CD8-positive, alpha-beta memory T cell (primary cell): ENCODE measurements at places on chromosomes 3 and 15.

DNA sequence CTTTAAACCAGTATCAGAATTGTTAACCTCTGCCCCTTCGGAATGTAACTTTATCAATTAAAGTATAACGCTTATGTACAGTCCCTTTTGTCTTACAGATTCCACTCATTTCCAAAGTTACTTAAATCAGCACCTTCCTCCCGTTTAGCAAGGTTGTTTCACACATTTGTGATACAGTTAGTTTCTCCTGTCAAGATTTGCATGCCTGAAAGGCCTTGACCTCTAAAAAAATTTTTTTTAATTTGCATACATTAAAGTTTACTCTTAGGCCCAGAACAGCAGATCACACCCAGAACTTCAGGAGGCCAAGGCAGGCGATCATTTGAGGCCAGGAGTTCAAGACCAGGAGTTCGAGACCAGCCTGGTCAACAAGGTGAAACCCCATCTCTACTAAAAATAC, 9.1 kb downstream of the INO80 start:
- no peak overlapping the region for H3K27ac ChIP-seq
- no peaks in the 10 kb centered on the region for H3K27me3 ChIP-seq
- no peak for DNase-seq
- no peaks in the 10 kb centered on the region for H3K4me1 ChIP-seq
- H3K36me3 ChIP-seq: no peaks in the 10 kb centered on the region

DNA sequence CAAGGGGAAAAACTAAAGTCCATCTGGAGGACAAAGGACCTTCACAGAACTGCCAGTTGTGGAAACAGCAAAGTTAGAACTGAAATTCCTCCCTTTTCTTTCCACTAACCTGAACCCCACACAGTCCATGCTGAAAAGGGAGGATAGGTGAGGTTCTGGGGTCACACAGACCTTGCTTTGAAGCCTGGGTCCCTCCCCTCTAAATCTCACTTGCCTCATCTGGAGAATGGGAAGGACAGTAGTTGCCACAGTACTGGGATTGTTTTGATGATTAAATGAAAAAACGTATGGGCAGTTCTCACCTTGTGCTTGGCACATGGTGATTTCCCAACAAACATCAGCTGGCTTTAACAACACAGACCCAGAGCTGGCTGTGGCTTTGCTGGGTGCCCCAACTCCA, 166.4 kb upstream of the LRIG1 start:
- H3K4me3 ChIP-seq: no peak overlapping the region
- no peaks in the 10 kb centered on the region for H3K4me1 ChIP-seq
- H3K36me3 ChIP-seq: no peaks in the 10 kb centered on the region
- no peak for DNase-seq
- no peaks in the 10 kb centered on the region for H3K27me3 ChIP-seq

- peak overlapping the region; percentile 78 for H3K4me3 ChIP-seq
- peak overlapping the region; percentile 86 for H3K27ac ChIP-seq
- peaks cover 37% of the 10 kb centered on the region for H3K4me1 ChIP-seq
- H3K27me3 ChIP-seq: no peaks in the 10 kb centered on the region
- no peaks in the 10 kb centered on the region for H3K36me3 ChIP-seq
Observed at GRCh38 chr3:25665315-25666280, 891 bp upstream of the TOP2B start.

GRCh38 chr15:62391641-62392262, 226.7 kb upstream of the C2CD4B start:
- H3K4me1 ChIP-seq: peaks cover 15% of the 10 kb centered on the region
- peak; percentile 11 for DNase-seq
- no peak overlapping the region for H3K27ac ChIP-seq

DNA sequence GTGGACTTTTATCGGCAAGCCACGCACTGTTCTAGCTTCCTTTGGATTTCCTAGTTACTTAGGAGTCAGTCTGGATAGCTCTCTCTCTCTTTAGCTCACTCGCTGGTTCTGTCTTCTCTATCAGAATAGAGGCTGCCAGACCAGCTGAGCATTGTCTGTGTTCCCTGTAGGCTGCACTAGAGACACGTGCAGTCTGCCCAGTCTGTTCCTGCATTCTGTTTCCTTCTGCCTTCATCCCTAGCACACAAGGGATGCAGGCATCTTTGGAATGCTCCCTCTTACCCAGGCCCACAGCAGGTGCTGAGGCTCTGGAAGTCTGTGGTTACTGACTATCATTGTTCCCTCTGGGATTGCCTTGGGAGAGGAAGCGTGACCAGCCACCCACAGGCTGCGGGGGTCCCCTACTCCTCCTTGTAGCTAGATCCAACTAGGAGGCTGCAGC, 322.8 kb downstream of the ZNF621 start:
- no peaks in the 10 kb centered on the region for H3K4me1 ChIP-seq
- H3K27ac ChIP-seq: no peak overlapping the region
- no peaks in the 10 kb centered on the region for H3K36me3 ChIP-seq
- no peak overlapping the region for H3K4me3 ChIP-seq
- no peak for DNase-seq
- peaks cover 4% of the 10 kb centered on the region for H3K27me3 ChIP-seq

- H3K27me3 ChIP-seq: no peaks in the 10 kb centered on the region
- no peak for DNase-seq
- no peak overlapping the region for H3K4me3 ChIP-seq
- no peak overlapping the region for H3K27ac ChIP-seq
- no peaks in the 10 kb centered on the region for H3K36me3 ChIP-seq
Observed at GRCh38 chr15:74320352-74321247, 46.8 kb downstream of the CYP11A1 start.

- no peak for DNase-seq
- H3K4me1 ChIP-seq: no peaks in the 10 kb centered on the region
- no peak overlapping the region for H3K4me3 ChIP-seq
- no peak overlapping the region for H3K27ac ChIP-seq
- H3K36me3 ChIP-seq: no peaks in the 10 kb centered on the region
- H3K27me3 ChIP-seq: no peaks in the 10 kb centered on the region
Observed at GRCh38 chr15:101505610-101506337, 16.3 kb upstream of the PCSK6 start.

DNA sequence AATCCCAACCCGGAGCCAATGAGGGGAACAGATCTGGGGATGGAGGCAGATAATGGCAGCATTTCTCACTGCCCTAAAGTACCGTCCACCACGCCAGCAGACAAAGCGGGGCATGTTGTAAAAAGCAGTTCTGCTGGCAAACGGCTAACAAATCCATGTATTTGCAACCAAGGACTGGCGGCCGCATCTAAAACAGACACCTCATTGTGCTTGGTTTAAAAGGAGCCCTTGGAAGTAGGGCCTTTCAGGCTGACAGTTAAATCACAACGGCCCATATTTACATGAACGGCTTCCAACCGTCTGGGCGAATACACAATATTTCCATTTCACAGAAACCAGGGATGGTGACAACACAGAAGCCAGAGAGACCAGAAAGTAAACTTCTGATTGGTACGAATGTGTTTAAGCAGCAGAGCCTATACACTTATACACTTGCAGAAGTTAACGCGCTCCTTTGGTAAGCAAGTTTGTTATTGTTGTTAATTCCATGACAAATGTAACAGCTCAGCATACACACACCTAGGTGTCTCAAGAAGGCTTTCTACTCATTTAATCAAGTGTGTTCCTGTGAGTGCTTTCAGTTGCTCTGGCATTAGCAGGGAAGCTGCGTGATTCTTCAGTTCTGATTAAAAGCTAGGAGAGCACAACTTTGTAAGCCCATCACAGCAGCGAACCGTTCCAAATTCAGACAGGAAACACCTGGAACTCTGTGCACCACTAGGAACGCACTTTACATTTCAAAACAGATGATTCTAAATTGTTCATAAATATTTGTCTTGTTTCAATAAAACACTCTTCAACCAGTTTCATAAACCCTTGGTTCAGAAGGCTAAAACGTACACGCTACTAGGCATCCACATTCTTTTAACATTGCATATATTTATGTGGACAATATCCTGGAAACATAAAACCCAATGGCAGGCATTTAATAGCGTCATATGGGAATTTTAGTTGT, 112.9 kb downstream of the PDZRN3 start:
- H3K27ac ChIP-seq: no peak overlapping the region
- no peaks in the 10 kb centered on the region for H3K36me3 ChIP-seq
- no peak overlapping the region for H3K4me3 ChIP-seq
- no peak for DNase-seq

DNA sequence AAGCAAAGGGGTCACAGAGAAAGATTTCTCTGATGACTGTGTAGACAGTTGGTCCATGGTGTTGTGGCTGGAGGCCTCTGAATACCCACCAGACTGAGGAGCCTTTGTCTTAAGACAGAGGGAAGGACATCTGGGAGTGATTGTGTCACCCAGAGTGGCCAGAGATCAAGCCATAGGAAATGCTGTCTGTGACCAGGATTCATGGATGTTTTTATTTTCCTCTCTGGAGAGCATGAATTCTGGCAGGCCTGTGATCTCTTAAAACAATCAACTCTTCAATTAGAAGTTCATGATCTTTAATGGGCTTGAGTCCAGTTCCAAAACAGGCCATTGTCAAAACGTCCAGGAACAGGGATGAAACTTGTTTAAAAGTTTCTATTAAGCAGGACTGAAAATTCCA, 198.9 kb upstream of the CTDSPL start:
- DNase-seq: no peak
- H3K27me3 ChIP-seq: no peaks in the 10 kb centered on the region
- H3K4me3 ChIP-seq: no peak overlapping the region
- no peaks in the 10 kb centered on the region for H3K4me1 ChIP-seq
- H3K36me3 ChIP-seq: no peaks in the 10 kb centered on the region
- H3K27ac ChIP-seq: no peak overlapping the region
